T-helper 2 cell (primary cell): ENCODE measurements at places on chromosomes 16 and 17.

DNA sequence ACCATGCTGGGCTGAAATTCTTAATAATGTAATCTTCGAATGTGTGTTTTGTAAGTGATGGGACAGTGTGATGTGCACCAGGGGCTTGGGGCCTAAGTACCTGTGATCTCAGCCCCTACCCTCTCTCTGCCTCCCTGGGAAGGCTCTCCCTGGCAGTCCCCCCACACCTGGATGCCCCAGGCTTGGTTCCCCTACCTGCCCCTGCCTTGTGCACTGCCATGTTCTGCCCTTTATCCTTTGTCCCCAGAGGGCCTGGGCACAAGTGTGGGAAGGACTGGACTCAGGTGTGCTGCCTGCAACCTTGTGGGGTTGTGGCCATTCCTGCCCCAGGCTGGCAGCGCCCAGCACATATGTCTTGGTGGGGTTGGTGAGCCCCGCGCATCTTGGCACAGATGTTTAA lies 55.4 kb upstream of the CREBBP start:
- no peak for DNase-seq

DNA sequence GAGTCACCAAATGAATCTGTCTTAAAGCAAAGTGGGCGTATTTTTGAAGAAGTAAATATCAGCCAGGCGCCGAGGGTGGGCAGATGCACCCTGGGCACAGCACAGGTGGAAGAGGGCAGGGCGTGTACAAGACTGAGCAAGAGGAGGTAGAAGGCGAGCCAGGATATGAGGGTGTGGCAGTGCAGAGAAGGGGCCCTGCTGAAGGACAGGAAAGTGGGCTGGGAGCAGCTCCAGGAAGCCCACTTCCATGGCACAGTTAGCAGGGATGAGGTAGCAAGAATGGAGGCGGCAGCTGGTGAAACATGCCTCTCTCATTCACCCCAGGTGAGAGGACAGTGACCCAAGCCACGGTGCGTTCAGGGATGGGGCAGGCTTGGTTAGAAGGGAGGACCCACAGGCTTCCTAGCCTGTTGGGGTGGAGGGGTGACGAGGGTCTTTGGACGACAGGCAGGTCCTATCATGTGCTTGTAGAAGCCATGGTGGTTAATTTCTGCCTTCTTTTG lies 149.3 kb downstream of the CLEC16A start:
- DNase-seq, result no peak

DNA sequence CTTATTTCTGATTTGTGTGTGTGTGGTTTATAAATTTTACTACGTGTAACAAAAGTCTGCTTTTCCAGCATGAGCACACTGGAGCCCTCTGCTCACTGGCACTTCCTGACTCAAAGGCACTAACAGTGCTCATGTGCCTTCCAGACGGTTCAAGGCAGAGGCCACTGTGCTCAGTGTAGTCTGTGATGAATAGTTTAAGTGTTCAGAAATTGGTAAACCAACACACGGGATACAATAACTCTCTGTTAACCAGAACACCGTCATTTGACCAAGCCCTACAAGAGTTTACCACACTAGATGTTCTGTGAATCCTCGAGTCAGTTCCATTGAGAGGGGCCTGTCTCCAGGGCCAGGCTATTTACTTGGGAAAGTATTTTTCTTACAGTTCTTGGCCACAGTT lies 191.9 kb downstream of the MRTFB start:
- DNase-seq, result no peak

- DNase-seq, result no peak
Measured at GRCh38 chr16:65413861-65414260, 292.0 kb upstream of the CDH11 start.

DNA sequence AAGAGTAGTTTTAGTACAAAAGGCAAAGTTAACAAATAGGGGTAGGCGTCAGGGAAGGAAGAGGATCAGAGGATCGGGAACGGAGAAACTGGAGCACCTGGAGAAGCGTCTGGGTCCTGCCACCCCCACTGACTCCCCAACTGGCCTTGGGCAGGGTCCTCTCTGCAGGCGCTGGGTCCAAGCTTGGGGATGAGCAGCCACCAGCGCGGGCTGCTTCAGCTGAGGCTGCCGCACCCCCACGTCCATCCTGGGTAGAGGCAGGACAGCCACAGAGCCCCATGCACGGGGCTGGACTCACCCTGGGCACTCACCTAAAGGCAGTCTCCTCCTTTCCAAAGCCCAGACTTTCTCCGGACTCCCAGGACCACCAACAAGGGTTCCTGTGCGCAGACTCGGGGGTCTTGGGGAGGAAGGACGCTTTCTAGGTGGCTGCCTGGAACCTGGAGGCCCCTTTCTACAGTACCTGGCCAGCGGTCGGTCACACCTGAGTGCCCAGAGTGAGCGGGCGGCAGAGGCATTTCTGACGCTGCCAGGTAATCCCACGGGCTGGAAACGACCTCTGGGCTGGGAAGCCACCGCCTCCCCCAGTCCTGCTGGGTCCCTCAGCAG lies 1.1 kb downstream of the HS3ST6 start:
- DNase-seq, result no peak

- DNase-seq, result no peak
Measured at GRCh38 chr17:49576917-49577649, 1.4 kb downstream of the NXPH3 start.

GRCh38 chr16:85145734-85146531 lies 33.7 kb upstream of the CIBAR2 start:
- no peak for DNase-seq

GRCh38 chr16:55730115-55730514 lies 74.3 kb downstream of the SLC6A2 start:
- DNase-seq, result no peak

DNA sequence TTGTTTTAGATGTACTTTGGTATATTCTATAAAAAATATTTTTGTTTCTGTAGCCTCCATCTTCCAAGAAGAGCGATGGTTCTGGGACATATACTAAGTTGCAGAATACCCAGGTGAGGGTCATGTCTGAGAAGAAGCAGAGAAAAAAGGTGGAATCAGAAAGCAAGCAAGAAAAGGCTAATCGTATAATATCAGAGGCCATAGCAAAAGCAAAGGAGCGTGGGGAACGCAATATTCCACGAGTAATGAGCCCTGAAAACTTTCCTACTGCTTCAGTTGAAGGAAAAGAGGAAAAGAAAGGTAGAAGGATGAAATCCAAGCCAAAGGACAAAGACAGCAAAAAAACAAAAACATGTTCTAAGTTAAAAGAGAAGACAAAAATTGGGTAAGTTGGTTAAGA lies 154.6 kb downstream of the CHD9 start:
- DNase-seq, result no peak

- DNase-seq, result no peak
Measured at GRCh38 chr16:70638814-70639792, 7.3 kb upstream of the IL34 start.

- peak; percentile 49 for DNase-seq
Measured at GRCh38 chr17:32998111-32998886, 6.7 kb downstream of the SPACA3 start.

DNA sequence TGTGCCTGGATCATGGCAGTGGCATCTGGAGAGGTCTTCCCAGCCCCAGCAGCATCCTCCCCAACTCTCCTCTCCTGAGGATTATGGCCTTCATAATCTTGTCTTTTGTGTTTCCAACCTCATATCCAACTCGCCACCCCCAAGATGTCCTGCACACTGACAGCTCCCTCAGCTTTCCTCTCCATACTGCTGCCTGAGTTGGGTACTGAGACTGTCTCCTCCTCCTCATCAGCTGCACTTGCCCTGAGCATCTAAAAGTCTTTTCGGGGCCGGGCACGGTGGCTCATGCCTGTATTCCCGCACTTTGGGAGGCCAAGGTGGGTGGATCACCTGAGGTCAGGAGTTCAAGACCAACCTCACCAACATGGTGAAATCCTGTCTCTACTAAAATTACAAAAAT lies 2.0 kb downstream of the CD300LB start:
- DNase-seq, result no peak

GRCh38 chr17:81693509-81694210 lies 9.5 kb upstream of the MRPL12 start:
- no peak for DNase-seq

GRCh38 chr17:38508570-38508950 lies 80.3 kb downstream of the ARHGAP23 start:
- DNase-seq, result no peak

DNA sequence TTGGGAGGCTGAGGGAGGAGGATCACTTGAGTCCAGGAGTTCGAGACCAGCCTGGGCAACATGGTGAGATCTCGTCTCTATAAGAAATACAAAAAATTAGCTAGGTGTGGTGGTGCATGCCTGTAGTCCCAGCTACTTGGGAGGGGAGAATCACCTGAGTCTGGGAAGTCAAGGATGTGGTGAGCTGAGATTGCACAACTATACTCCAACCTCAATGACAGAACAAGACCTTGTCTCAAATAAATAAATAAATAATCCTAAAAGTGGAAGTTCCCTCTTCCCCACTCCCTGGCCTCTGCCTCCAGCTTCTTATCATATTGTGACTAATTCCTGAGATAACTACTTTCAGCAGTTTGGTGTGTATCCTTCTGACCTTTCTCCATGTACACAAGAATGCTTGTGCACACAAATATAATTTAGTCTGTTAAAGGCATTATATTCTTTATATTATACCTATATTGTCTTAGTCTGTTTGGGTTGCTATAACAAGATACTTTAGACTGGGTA lies 23.5 kb upstream of the DNAJA2 start:
- no peak for DNase-seq

DNA sequence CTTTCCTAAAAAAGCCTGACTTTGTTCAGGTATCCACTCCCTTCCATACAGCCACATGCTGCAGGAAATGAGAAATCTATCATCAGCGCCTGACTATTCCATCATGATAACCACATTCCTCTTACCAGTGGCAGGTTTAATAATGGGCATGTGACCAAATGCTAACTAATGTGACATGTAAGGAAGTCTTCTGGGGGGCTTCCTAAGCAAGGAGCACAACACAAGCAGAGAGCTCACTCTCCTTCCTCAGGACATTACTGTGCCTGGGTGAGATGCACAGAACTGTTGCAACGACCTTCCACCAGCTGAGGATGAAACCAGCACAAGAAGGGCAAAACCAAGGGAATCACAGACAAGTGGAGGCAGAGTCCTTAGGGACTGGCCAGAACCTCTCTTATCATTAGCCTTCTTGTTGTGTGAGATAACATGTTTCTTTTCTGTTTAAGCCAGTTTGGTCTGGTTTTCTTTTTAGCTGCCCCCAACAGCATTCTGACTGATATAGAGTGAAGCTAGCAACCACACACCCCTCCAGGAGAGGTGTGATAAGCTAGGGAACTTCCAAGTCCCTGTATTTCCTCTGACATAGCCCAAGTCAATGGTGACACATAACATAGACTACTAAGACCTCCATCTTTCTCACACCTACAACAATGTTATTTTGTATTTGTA lies 16.9 kb downstream of the MYO1D start:
- peak; percentile 60 for DNase-seq

GRCh38 chr17:19497624-19498023 lies 36.0 kb upstream of the SLC47A1 start:
- no peak for DNase-seq

GRCh38 chr16:87832741-87833502 lies 36.4 kb downstream of the SLC7A5 start:
- DNase-seq, result no peak

DNA sequence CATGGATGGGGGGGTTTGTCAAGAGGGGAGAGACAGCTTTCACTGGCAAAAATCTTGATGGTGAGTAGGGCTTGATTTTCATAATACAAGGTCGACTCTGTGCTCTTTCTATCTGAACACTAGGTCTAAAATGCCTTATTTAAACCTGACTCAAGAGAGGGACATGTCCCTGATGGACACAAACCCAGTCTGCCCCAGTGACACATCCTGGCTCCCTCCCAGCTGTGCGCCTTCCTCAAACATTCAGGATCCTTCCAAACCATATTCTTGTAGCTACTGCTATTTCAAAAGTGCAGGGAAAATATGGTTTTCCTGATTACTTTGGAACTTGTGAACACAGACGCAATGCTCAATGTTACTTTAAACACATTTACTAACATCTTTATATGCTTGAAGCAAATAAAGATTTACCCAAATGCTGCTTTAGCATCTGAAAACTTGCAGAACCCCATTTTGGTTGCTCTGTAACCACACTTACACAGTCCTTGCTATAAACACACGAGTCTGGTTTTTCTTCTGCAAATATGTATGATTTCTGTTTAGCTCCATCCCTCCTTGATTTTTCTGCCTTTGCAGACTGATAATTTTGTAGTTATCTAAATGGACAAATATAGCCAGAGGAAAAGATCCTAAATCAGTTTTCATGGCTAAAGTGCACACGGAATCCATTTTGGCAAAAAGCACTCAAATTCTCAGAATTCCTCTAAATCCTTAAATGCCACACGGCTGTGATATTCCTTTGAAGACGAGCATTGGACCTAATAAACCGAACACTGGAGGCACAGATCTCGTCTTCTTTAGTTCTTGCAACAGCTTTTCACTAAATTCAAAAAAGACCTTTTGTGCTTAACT lies 499.9 kb upstream of the ZFHX3 start:
- DNase-seq, result no peak

- DNase-seq, result no peak
Measured at GRCh38 chr17:50850640-50851039, 15.3 kb downstream of the WFIKKN2 start.

GRCh38 chr17:72599891-72600290 lies 479.1 kb downstream of the SOX9 start:
- no peak for DNase-seq

GRCh38 chr17:46163316-46163715 lies 29.9 kb downstream of the KANSL1 start:
- DNase-seq, result no peak

DNA sequence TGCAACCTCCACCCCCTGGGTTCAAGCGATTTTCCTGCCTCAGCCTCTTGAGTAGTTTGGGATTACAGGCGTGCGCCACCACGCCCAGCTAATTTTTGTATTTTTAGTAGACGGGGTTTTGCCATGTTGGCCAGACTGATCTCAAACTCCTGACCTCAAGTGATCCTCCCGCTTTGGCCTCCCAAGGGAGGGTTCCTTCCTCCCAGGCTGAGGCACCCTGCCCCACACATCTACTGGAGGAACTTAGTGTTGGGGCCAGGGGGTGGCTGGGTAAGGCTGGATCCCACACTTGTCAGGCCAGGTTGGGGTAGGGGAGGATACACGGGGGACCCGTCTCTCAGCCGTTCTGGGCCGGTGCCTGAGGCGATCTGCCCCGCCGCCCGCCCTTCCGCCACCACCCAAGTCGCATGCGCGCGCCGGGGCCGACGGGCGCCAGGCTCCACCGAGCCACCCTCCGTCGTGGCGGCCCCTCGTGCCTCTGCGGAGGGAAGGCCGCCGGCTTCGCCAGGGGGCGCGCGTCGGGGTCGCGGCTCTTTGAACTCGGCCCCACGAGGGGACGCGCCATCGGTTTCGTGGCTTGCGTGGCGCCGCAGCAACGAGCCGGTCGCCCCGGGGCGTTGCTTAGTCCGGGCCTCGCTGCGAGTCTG lies 15.9 kb downstream of the GRB7 start:
- no peak for DNase-seq

- no peak for DNase-seq
Measured at GRCh38 chr17:70555723-70556122, 386.4 kb downstream of the KCNJ2 start.
